MM.1S (cell line): ENCODE measurements at places on chromosomes 6 and 20.
A peak's percentile ranks its signal among the peaks of the same experiment; 100 is the strongest.

- no peak overlapping the region for H3K4me3 ChIP-seq
- no peak overlapping the region for H3K27ac ChIP-seq
- H3K36me3 ChIP-seq = no peaks in the 10 kb centered on the region
Observed at GRCh38 chr20:7094438-7094997, 327.0 kb downstream of the BMP2 start.

DNA sequence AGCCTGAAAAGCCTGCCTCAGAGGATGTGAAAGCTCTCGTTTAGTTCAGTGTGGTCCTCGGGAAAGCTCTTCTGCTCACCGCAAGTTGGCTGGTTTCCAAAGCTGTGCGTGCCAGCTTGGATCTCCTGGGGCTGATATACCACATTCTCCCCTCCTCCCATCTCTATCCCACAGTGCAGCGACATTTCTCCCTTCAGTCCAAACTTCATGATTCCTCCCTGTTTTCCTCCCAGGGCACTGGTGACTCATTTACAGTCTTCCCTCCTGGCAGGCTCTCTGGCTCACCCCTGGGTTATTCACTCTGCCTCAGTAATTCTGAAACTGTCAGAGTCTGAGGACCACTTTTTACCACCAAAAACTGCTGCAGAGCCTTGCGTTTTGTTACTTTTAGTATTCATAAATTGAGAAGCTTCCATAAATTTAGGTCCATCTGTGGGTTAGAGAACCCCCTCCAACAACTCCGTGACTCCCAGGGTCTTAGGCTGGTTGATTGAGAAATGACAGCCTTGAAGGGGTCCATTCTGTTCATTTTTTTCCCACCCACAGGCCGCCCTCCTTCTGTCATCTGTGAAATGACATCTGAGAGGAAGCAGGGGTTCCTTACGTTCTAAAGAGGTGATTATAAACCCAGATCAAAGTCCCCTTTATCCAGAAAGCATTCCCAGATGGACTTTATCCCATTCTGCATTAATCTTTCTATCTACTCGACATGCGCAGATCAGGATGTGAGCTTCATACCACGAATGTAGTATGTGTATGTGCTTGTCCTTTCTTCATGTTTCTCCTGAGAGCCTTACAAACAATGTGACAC, 6.1 kb downstream of the TRIM10 start:
- peaks cover 5% of the 10 kb centered on the region; the same call in 1 of the 2 replicates for H3K4me1 ChIP-seq
- no peaks in the 10 kb centered on the region for H3K36me3 ChIP-seq
- no peak overlapping the region for H3K27ac ChIP-seq
- H3K27me3 ChIP-seq = 0 out of 2 replicates have a peak, but pooled peaks cover 12% of the 10 kb centered on the region
- DNase-seq = peak; percentile 40
- H3K4me3 ChIP-seq = no peak overlapping the region

- no peaks in the 10 kb centered on the region for H3K27me3 ChIP-seq
- H3K4me1 ChIP-seq = 0 out of 2 replicates have a peak, but pooled peaks cover 2% of the 10 kb centered on the region
- peak; percentile 27 for DNase-seq
- H3K27ac ChIP-seq = peak overlapping the region; percentile 99; the same call in 1 of the 2 replicates
- H3K4me3 ChIP-seq = peak overlapping the region; percentile 95
- peaks cover 7% of the 10 kb centered on the region for H3K36me3 ChIP-seq
Observed at GRCh38 chr6:41073968-41074691, 1.4 kb downstream of the NFYA start.

GRCh38 chr20:16270314-16270931, 302.8 kb downstream of the KIF16B start:
- no peaks in the 10 kb centered on the region for H3K27me3 ChIP-seq
- H3K4me3 ChIP-seq = no peak overlapping the region
- no peak for DNase-seq

DNA sequence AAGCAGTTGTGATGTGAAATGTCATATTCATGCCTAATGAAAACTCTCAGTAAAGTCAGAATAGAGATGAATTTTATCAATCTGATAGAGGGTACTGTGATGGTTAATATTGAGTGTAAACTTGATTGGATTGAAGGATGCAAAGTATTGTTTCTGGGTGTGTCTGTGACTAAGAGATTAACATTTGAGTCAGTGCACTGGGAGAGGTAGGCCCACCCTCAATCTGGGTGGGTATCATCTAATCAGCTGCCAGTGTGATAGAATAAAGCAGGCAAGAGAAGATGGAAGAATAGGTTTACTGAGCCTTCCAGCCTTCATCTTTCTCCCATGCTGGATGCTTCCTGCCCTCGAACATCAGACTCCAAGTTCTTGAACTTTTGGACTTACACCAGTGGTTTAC, 124.3 kb downstream of the CENPW start:
- H3K27me3 ChIP-seq = no peaks in the 10 kb centered on the region
- no peaks in the 10 kb centered on the region for H3K4me1 ChIP-seq
- no peak overlapping the region for H3K27ac ChIP-seq
- no peaks in the 10 kb centered on the region for H3K36me3 ChIP-seq

DNA sequence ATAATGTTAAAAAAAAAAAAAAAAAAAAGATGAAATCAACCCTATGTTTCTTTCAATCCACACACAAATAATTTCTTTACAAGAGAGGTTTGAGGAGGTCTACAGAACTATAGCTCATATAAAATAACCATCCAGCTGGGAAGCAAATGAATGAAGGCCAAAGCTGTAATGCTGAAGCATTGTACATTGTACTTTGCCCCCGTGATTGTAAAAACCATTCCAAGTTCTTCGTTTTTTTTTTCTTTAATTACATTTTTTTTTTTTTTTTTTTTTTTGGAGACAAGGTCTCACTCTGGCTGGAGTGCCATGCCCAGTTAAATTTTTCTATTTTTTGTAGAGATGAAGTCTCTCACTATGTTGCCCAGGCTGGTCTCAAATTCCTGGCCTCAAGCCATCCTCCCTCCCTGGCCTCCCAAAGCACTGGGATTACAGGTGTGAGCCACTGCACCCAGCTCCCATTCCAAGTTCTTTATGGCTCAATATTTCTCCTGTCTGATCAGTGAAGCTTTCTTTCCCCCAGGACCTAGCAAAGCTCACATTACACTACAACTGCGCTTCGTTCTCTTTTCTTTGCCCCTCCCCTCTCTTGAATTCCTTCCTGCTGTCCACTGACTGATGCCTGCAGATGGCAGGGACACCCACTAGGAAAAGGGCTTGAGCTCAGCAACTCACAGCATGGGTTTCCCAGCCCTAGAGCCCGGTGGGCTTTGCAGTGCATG, 53.0 kb upstream of the NOP56 start:
- no peaks in the 10 kb centered on the region for H3K36me3 ChIP-seq
- no peak overlapping the region for H3K4me3 ChIP-seq
- no peak for DNase-seq
- H3K27me3 ChIP-seq = no peaks in the 10 kb centered on the region

DNA sequence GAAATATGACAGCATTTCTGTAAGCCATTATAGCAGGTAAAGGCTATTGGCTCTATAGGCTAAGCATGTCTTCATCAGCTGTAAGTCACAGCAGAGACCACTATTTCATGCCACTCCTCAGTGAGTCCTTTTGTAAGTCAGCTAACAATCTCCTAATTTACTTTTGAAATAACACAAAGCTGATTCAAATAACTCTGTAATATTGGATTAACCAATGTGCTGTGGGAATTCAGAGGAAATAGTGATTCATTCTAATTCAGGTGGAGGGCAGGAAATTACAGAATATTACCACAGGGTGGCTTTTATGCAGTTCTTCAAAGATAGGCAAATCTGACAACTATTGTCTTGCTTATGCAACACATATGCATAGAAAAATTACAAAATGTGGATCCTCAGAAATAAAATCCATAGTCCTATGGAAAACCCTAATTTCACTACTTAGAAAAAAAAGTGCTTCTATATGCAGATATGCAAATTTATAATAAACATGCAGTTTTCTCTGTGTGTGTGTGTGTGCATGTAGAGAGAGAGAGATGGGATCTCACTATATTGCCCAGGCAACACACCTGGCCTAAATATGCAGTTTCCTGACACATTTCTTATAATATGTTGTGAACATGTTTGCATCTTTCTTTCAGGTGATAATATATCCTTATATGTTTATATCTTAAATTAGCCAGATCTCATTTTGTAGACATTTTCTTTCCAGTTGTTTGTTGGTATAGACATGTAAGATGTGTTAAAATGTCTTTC, 4.8 kb upstream of the SMIM28 start:
- no peaks in the 10 kb centered on the region for H3K36me3 ChIP-seq
- H3K4me3 ChIP-seq = no peak overlapping the region
- DNase-seq = no peak
- H3K4me1 ChIP-seq = no peaks in the 10 kb centered on the region
- no peak overlapping the region for H3K27ac ChIP-seq

GRCh38 chr20:830011-830521, 3.4 kb upstream of the FAM110A start:
- DNase-seq = no peak
- peaks cover 16% of the 10 kb centered on the region for H3K4me1 ChIP-seq
- no peaks in the 10 kb centered on the region for H3K27me3 ChIP-seq
- H3K4me3 ChIP-seq = no peak overlapping the region
- peak overlapping the region; percentile 79; the same call in 1 of the 2 replicates for H3K27ac ChIP-seq

GRCh38 chr20:47654370-47654769, 130.9 kb downstream of the SULF2 start:
- peaks cover 5% of the 10 kb centered on the region; the same call in 1 of the 2 replicates for H3K36me3 ChIP-seq
- H3K27ac ChIP-seq = no peak overlapping the region
- no peak overlapping the region for H3K4me3 ChIP-seq
- no peaks in the 10 kb centered on the region for H3K27me3 ChIP-seq
- DNase-seq = no peak
